Stimulated activated CD4-positive, alpha-beta T cell treated with anti-CD3 and anti-CD28 coated beads, Interleukin-1b, Interleukin-23, amount 100 ng/mL, for 4 hours (primary cell): ENCODE measurements at places on chromosomes 2 and 18.

DNA sequence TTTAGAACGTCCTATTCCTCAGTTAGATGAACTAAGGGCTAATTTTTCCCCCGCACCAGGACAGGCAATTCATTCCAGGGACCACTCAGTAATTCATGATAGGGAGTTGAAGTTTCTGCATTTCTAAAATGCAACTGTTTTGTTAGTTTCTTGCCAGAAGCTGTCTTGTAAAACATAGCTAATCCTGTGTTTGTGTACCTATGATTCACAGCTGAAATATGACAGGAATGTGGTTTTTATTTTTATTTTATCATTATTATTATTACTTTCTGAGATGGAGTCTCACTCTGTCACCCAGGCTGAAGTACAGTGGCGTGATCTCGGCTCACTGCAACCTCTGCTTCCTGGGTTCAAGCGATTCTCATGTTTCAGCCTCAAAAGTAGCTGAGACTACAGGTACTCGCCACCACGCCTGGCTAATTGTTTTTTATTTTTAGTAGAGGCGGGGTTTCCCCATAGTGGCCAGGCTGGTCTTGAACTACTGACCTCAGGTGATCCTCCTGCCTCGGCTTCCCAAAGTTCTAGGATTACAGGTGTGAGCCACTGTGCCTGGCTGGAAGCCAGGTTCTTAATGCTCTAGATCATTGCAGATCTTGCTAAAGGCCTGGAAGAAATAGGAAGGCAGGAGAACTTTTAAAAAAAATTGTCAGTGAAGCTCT, 154.8 kb upstream of the FHL2 start:
- no peak for DNase-seq

DNA sequence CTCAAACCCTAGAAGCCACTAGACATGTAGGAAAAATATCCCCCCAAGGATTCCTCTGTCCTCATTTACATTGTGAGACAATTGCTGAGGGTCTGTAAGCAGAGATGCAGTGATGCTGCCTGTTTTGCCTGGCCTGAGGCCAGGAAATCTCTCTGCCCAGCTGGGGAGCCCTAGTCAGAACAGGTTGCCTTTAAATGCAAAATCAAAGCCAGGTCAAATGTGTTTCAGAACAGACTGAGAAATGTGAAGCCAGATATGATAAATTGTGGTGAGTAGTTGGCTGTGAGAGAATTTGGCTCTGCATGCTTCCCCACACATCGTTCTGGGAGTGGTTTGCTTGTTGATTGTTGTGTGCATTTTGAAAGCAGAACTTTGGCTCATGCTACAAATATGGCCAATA, 38.4 kb upstream of the NXPH2 start:
- no peak for DNase-seq

DNA sequence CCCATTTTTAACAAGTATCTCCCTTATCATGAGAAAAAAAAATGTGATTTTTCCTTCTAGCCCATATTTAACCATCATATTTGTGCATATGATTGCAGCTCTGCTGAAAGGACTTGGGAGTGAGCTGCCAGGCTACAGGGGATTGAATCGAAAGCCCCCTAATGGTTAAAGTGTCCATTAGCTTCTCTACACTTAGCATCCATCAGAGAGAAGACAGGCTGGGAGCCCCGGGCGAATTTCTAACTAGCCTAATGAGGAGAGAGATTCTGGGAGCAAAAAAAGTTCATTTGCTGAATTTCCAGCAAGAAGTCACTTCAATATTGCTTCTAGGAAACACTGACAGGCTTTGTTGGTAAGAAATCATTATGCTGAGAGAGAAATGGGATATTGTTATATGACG, 848.8 kb downstream of the TDRD15 start:
- no peak for DNase-seq

- DNase-seq: no peak
Measured at GRCh38 chr2:37558623-37559022, 112.8 kb downstream of the CDC42EP3 start.

DNA sequence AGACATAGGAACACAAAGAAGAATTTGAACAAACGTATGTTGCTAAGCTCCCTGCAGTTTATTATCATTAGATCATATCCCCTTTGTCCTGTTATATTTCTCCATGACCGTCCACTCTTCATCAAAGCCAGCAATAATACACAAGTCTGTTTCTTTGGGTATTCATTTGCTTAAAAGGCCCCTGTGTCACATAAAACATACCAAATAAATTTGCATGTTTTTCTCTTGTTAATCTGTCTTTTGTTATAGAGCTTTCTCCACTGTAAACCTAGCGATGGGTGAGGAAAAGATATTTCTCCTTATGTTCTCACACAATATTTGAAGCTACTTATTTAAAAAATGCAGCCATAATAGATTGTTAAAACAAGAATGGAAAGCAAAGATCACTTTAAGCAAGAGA, 42.9 kb upstream of the REL start:
- DNase-seq: no peak

GRCh38 chr18:62558015-62558663, 35.3 kb downstream of the ZCCHC2 start:
- DNase-seq: no peak

GRCh38 chr2:189952536-189953109, 109.9 kb downstream of the MSTN start:
- DNase-seq: no peak

DNA sequence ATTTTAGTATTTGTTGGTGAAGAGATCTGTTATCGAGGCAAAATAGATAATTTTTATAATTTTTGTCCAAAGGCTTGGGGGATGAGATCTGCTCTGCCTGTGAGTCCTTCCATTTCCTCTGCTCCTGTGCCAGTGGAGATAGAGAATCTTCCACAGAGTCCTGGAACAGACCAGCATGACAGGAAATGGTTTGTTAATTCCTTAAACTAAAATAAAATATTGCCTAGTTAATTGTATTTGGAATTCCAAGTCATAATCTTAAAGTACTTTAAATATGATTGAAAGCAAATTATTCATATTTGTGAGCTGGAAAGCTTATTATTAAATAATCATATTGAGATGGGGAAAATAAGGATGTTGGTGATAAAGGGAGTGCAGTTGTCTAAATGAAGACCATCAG, 87.8 kb downstream of the EPB41L5 start:
- no peak for DNase-seq

DNA sequence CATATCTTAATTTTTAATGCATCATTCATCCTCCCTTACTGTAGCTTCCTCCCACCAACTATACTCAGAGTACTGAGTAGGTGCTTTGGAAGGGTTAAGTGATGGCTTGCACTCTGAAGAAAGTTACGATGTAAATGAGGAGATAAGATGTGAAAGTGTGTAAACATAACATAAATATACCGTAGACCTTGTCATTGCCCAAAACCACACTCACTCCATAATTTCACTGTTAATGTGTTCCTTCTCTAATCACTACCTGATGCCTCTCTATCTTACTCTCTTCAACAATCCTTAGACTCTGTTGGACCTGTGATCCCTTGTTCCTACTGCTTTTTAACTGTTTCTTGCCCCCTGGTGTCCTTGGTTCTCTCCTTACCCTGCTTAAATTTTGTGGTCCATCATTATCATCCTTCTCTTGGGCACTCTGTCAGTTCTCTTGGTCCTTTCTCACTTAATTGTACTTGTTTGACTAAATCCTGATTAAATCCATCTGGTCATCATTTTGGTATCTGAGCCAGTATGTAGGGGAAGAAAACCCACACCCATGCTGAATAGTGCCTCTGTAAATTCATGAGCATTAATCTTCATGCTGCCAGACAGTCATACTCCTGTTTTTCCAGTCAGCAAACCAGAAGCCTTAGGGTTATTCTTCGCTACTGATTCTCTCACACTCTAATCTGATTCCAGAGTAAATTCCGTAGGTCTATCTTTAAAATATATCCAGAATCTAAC, 45.0 kb downstream of the PMS1 start:
- DNase-seq: no peak

GRCh38 chr2:109428841-109429566, 184.8 kb downstream of the SEPTIN10 start:
- no peak for DNase-seq

DNA sequence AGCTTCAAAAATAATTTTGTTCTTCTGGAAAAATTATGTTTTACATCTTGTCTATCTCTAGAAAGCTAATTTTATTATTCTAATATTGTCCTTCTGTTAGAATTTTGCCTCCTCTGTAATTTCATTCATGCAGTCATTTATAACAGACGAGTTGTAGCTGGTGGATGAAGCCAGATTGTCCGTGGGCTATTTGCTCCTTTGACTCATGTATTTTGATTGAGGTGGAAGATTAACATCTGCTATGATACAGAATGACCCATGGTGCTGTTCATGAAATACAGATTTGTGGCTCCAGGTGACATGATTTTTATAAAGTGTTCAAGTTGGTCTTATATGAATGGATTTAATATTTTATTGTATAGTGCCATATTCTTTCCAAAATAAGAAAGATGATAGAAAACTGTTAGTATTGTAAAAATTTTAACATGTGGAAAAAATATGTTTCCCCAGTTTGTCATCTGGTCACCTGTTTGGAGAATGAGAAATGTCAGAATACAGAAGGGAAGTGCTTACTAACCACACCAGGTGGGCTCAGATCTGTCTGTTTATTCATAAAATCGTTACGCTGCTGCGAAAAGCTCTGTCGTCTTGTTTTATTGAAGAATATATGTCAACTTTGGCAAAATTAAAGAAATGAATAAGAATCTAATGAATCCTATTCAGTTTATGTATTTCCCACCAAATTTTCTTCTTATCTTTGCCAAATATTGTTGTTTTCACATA, 20.4 kb upstream of the L3MBTL4 start:
- DNase-seq: no peak

DNA sequence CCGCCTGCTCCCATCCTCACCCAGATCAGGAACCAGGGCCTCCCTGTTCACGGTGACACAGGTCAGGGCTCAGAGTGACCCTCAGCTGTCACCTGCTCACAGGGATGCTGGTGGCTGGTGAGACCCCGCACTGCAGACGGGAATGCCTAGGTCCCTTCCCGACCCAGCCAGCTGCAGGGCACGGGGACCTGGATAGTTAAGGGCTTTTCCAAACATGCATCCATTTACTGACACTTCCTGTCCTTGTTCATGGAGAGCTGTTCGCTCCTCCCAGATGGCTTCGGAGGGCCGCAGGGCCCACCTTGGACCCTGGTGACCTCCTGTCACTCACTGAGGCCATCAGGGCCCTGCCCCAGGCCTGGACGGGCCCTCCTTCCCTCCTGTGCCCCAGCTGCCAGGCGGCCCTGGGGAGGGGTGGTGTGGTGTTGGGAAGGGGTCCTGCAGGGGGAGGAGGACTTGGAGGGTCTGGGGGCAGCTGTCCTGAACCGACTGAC, 31.7 kb downstream of the GPC1 start:
- DNase-seq: no peak
